ENCODE measurements at places on chromosomes 13 and 19. TPM values are rescaled to one million over a fixed set of nuclear protein-coding genes. Genes with fewer than 3 reads are reported as not detected.
A peak's percentile ranks its signal among the peaks of the same experiment; 100 is the strongest.

The RFPL4AL1 gene
- total RNA-seq: not detected

The SYT5 gene
- total RNA-seq: 0.50 TPM

The ZNF333 gene
- 26.9 TPM for total RNA-seq

- DNase-seq: peak; percentile 36
These were observed 497.5 kb upstream of the PCDH20 start for GRCh38 chr13:61913183-61913582.

- peak; percentile 13 for DNase-seq
These were observed 70.4 kb downstream of the SLITRK6 start for GRCh38 chr13:85728811-85729210.

The ZNF155 gene
- total RNA-seq: 9.0 TPM
